ENCODE measurements at places on chromosomes 2 and 18.

GRCh38 chr2:237156031-237156856, 70.6 kb downstream of the COPS8 start:
- no peak for DNase-seq

DNA sequence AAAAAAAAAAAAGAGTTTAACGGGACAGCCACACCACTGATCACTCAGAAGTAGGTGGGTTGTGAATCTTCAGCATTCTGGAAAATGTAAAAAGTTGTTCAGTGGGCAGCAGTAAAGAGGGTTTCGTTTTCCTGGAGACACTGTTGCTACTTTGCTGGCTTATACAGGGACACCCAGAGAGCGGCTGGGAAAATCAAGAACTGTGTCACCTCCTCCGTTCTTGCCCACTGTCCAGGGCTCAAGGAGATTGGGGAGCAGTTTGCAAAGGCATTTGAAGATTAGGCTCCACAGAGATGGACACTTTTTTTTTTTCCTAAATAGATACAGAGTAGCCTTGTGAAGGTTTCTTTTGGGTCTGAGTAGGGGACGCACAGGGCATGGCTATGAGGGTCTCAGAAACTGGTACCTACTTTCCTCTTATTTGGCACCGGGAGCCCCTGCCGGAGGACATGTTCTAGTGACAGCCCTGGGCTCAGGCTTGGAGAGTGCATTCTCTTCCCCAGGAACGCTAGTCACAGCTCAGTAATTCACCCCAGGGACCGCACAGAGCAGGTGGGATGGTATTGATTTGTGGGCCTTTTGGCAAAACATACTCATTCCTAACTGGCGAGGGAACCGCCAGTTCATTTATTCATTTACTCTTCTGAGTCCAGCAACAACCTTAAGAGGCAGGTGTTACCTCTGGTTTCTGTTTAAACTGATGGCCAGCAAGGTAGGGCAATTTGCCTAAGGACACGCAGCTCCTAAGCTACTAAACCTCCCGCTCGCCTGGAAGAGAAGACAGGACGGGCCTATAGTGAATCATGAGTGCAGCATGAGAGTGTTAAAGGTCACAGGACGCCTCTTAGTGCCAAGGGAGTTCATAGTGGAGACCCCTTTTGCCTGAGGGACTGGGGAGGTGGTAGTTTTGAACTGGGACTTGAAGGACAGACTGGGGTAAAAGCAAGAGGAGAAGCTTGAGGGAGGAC, 53.1 kb downstream of the HPCAL1 start:
- DNase-seq = no peak

- DNase-seq = no peak
Measured at GRCh38 chr2:187988348-187988747, 303.3 kb upstream of the GULP1 start.

- no peak for DNase-seq
Measured at GRCh38 chr18:52813635-52814416, 473.8 kb downstream of the DCC start.

- DNase-seq = no peak
Measured at GRCh38 chr2:63819765-63820717, 21.7 kb upstream of the UGP2 start.

DNA sequence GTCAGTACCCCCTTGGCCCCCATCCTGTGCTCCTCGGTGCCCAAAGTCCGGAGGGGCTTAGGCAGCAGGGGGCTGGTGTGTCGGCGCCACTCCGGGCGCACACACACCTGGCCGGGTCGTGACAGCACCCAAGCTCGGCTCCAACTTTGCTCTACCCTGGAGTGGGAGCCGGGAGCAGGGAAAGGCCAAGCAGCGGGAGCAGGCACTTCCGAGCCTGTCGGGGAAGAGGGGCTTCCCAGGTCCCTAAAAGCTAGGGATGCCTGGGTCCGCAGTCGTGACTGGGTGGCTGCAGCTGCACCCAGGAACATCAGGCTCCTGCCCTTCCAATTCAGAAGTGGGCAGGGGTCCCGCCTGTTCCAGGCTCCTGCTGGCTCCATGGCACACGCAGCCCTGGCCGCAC, 48.4 kb downstream of the PAPOLG start:
- DNase-seq = no peak

DNA sequence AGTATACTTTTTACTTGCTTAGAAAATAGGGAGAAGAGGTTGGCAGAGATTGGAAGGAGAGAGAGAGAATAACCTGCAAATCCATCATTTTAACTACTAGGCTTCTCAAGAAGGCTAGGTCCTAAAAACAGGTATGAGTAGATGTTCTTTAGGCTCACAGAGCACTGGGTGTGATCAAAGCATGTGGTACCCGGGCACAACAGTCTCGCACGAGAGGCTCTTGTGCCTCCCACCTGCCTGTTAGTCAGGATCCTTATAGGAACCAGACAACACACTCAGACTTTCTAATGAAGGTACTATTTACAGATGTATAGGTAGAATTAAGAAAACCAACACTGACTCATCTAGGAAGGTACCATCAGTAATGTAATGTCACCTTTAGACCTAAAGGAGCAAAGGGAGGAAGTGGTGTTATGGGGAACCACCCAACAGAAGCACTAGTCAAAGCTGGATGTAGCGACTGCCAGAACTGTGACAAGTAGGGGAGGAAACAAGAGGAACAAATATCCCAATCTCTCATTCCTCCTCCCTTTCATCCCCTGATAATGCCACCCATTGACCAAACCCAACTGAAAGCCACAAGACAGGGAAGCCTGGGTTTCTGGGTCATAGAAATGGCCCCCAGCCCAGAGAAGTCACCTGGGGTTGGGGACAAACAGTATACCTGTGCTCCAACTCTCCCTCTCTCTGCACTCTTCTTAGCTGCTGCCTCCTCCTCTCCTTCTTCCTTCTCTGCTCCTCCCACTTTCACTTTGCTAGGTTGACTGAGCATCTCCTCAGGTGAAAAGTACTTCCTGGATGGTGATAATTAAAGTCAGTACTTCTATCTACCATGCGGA, 16.0 kb upstream of the MARCHF4 start:
- DNase-seq = no peak

DNA sequence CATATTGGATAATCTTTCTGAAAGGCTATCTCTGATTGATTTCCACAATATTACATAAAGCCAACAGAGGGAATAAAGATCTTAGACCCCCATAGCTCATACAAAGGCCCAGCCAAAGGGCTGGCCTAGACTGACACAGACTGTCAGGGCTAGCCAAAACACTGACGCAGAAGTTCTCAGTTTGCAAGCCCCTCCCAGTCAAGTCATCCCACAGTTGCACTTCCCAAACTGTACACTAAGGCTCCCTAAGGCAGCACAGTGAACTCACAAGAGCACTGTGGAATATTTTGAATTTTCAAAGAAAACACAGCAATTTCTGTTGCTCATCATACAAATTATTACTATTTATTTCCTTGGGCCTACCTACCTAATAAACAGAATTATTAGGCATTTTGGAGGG, 244.9 kb downstream of the SP3 start:
- DNase-seq = no peak

DNA sequence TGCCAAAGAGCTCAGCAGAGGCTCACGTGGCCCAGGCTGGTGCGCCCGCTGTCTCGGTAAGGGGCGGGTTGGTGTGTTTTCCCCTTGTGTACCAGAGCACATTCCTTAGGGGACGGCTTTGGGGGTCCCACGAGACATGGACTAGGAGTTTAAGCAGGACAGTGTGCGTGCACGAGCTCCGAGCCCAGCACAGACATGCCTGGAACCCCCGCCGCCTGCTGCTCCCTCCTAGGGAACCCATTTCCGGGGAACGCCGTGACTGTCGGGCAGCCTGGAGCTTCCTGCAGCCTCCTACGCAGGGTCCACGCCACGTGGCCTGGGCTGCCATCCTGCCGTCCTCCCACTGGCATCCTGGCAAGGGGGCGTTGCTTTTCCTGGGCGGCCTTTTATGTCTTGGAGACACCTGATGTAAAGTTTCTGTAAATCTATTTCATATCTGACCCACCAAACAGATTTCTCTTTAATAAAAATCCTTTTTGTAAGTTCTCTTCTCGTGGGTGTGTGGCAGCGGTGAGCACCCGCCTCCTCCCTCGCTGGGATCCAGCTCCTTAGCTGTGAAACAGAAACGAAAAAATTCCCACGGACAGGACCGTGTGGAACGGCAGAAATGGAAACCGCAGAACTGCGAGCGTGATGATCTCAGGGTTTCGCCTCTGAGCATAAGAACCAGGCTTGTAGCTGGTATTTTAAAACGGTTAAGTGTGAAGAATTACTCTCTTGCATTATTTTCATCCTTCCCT, 43.5 kb upstream of the KCNG2 start:
- DNase-seq = no peak

GRCh38 chr2:171655586-171655985, 31.7 kb upstream of the DYNC1I2 start:
- DNase-seq = no peak

- no peak for DNase-seq
Measured at GRCh38 chr2:38778687-38779082, 675 bp downstream of the GEMIN6 start.

DNA sequence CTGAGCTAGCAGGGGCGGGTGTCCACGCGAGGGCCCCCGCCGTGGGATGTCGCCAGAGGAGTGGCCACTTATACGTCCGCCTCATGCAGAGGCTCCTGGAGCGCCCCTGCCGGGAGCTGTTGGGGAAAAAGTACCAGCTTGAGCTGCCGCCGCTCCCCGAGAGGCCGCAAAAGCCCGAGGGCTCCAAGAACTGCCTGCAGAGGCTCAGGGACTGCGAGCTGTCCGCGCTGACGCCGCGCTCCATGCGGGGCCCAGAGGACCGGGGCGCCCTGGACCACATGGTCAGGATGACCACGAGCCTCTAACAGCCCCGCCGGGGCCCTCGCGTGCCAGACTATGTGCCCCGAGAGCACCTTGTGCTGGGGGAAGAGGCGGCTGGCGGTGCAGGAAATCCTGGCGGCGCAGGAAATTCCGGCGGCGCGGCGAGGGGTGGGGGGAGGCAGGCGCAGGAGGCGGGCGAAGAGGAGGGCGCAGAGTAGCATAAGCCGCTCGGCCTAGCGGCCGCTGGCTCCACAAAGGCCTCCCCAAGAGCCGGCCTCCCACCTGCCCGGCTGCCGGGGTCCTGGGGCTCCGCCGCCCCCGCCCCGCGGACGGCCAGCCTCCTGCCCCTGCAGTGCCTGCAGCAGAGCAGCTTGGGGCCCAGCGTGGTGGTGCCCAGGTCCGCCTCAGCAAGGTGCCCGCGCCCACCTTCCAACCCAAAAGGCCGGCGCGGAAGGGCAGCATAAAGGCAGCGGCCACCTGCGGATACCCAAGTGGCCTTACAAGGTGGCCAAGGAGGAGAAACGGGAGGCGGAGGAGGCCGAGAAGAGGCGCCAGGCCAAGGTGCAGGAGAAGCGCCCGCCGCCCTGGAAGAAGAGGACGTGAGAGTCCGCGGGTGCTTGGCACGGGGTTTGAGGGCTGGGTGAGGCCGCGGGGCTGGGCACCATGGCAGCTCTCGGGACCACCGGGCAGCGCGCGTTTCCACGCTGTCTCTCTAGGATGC, 42.1 kb upstream of the TRIM43B start:
- peak; percentile 52 for DNase-seq

DNA sequence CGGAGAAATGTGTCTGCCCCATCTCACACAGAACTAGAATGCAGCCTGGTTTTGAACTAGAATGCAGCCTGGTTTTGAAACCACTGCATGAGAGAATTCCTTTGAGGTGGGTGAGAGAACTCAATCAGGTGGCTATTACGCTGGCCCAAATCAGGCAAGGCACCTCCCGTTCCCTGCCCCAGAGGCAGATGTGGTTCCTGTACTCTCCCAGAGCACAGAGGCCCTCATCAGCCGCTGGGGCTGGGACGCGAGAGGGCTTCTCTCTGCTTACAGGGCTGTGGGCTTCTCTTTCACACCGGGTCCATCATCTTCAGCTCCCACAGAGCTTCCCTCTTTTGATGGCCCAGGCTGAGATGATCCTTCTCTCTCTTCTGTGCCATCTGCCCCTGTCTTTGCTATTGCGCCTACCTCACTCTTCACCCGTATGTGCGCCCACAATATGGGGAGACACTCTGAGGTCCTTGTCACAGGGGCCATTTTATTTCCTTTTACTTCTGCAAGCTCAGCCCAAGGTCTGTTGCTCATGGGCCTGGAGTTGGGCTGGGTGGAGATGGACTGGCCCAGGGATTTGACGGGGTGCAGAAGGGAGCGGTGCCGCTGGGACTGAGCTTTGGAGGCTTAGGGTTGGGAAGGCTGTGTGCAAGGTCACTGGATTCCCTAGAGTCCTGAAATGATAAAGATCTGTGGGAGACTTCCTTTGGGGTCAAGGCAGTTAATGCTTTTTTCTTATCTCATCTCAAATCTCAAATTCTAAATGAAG, 84.4 kb upstream of the HS6ST1 start:
- DNase-seq = no peak

DNA sequence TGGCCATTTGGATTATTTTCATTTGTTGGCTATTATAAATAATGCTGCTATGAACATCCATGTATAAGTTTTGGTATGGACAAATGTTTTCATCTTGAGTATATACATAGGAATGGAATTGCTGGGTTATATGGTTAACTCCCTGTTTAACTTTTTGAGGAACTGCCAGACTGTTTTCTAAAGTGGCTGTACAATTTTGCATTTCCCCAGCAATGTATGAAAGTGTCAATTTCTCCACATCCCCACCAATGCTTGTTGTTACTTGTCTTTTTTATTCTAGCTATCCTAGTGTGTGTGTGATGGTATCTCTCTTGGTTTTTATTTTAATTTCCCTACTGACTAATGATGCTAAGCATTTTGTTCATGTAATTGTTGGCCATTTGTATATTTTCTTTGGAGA, 90.6 kb upstream of the CYP26B1 start:
- no peak for DNase-seq

DNA sequence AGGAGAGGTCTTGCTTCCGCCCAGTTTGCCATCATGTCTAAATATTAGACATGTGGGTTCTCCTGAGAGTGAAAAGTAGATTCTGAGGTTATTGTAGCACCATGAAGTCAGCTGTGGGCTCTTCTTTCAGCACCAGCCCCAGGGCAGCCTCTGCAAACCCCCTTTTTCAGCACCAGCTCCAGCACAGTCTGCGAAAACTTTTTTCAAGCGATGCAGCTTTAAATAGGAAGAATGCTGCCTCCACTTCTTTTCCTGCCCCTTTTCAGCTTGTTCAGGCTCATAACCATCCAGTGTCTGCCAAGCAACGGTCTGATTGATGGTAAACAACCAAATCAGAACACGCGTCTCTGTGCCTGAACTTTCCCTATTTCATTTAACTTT, at the start of gene COL5A2:
TSS of gene COL5A2 (minus strand) at position 192 of the 381 bp plus-strand sequence. CDS start at position 35, 157 bp downstream.
- no peak for DNase-seq

- no peak for DNase-seq
Measured at GRCh38 chr2:115999039-115999438, 1556.6 kb downstream of the DPP10 start.

DNA sequence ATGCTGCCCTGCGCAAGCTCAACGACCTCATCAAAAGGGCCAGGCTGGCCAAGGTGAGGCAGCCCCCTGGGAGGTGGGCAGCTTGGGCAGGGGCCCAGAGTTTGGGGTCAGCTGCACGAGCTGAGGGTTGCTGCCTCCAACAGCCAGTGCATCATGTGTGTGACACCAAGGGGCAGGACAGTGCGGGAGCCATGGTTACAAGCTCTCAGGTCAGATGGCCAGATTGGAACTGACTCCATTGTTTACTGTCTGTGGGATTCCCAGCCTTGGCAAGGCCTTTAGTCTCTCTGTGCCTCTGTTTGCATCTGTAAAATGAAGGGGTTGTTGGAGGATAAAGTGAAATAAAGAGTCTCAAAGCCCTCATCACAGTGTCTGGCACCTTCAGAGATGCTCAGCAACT, 26.9 kb downstream of the EHD3 start:
- DNase-seq = no peak

- DNase-seq = no peak
Measured at GRCh38 chr18:76805221-76805620, 17.1 kb upstream of the ZNF236 start.
